ENCODE measurements at places on chromosomes 16 and 17.

- no peak for DNase-seq
These were observed 907 bp upstream of the ESRP2 start for GRCh38 chr16:68236826-68237242.

- no peak for DNase-seq
These were observed 164.5 kb downstream of the PRKCA start for GRCh38 chr17:66466840-66467367.

DNA sequence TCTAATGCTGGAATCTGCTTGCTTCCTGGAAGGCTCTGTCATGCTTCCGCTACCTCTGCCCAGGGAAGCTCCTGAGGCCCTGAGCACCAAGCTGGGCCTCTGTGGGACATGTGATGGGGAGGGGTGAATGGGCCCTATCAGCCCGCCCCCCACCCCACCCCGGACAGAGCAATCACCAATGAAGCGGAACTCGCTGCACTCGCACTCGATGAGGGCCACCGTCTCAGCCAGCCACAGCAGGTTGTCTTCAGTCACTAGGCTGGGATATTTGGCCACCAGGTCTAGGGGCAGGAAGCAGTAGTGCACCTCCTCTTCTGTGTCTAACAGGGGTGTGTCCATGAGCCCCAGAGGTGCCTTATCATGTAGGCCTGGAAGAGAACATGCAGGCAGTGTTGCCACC is 23.6 kb downstream of the KCTD19 start:
- DNase-seq, result no peak

- no peak for DNase-seq
These were observed 4.7 kb downstream of the FAM20A start for GRCh38 chr17:68596411-68596945.

- no peak for DNase-seq
These were observed 12.2 kb upstream of the PPP1R27 start for GRCh38 chr17:81846743-81847689.

DNA sequence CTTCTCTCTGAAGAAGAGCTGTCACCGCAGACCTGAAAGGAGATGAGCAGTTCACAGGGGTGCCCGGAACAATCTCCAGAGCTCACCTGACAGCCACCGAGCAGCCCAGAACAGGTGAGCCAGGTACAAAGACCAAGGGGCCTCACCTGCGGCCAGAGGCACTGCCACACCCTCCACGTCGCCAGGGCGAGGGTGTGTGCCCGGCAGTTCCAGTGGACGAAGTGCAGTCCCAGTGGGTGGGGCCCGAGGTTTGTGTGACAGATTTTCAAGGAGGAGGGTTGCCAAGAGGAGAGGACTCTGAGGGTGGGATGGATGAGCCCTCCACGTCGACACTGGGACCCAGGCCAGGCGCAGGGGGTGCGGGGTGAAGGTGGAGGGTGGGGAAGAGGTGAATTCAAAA is 61.7 kb downstream of the SMPD3 start:
- no peak for DNase-seq

- DNase-seq, result no peak
These were observed 223.2 kb upstream of the GSE1 start for GRCh38 chr16:85389679-85390470.

DNA sequence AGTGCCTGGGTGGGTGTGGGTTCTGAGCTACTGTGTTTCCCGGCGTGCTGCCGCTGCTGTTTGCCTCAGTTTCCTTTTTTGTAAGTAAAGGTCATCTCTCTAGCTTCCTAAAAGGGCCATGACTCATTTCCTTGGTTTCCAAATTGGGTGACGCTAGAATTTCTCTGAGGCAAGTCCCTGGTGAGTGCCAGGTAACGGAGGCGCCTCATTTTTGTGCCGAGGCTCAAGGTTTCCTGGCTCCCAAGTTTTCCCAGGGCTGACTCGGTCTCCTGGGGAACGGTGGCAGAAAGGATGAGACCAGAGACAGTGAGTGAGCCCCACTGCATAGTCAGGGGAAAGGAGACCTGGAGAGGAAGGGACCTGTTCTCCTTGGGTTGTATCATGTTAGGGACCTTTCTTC is 20.3 kb downstream of the MSI2 start:
- no peak for DNase-seq

DNA sequence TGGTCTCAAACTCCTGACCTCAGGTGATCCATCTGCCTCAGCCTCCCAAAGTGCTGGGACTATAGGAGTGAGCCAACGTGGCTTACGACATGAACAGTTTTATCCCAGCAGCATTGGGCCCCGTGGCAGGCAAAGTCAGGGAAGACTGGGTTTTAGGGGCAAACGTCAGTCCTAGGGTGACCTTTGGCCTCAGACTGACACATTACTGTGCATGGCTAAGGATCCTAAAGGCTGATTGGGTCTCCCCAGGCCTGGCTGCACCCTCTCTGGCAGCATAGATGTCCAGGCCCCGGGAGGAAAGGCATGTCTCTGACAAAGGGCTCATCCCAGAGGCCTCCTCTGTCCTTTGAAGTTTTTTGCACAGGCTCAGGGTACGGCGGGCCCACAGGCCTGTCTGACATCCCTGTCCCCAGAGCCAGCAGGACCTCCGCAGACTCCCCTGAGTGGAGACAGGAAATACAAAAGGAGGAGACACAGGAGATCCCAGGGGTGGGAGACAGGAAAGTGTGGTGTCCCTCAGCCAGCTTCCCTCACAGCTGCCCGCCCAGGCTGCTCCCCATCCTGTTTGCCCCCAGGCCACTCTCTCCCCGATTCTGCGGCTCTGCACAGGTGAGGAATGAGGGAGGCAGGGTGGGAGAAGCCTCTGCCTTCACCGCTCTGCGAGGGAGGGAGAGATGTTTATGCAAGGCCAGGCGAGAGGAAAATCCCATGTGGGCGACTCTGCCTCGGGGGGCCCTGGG is 54.5 kb upstream of the MTSS2 start:
- no peak for DNase-seq

GRCh38 chr16:12900156-12900555 is 1.2 kb upstream of the SHISA9 start:
- no peak for DNase-seq

DNA sequence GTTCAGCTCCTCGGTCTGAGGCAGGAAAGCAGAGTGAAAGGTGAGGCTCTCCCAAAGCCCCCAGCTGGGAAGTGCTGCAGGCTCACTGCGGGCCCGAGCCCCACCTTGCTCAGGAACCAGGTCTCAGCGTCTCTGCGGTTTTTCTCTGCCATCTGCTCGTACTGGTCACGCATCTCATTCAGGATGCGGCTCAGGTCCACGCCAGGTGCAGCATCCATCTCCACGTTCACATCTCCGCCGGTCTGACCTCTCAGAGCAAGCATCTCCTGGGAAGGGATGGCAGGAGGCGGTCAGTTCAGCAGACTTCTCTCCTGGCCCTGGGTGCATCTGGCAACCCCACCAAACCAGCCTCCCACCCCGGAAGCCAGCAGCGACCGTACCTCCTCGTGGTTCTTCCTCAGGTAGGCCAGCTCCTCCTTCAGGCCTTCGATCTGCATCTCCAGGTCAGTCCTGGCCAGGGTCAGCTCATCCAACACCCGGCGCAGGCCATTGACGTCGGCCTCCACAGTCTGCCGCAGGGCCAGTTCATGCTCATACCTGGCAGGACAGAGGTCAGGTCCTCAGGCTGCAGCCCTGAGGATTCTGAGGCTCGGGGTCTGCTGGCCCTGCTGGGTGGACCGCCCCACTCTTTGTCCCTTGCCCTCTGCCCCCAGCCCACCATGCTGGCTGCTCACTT is 1.5 kb downstream of the KRT16 start:
- DNase-seq, result no peak

DNA sequence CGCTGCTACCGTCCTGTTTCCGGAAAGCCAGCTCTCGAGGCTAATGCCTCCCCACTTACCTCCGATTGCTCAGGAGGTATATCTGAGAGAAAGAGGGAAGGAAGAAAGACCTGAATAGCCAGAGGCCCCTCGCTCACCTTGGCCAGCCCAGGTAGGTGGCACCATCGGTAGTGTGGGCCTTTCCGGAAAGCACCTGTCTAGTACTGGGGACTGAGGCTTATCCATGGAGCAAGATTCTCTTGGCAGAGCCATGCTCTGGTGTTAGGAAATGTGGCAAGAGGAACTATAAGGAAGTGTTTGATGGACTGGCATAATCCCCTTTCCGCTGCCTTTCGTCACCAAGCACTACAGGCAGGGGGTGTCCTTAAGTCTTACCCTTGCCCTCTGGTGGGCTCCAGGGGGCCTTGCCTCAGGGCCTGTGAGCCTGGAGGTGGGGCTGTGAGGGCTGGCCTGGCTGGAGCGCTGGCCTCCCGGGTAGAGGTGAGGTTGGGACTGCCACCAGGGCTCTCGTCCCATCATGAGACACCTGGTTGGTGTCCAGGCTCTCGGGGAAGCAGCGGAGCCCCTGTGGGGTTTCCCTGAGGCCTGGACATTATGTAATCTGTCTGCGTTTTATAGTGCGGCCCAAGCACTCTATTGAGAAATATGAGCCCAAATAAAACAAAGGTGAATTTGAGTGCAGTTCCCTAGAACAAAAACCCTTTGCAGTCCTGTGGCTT is 2.9 kb downstream of the CMIP start:
- no peak for DNase-seq

- DNase-seq, result no peak
These were observed 442.7 kb upstream of the CDH8 start for GRCh38 chr16:62478903-62479458.

DNA sequence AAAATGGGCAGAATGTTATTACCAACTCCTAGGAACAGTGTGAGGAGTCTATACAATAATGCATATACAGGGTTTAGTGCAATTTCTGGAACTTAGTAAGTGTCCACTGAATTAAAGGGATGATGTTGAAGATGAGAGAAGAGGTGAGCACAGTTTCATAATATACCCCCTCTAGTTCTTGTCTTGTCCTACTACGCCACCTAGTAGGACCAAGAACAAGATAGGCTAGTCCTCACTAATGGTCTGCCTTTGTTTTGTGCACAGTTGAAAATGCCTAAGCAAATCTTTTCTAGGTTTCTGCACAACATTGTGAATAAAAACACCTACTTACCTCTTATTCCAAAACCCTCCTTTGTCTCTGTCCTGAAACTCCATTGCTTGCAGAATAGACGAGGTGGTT is 670.2 kb downstream of the CDH8 start:
- no peak for DNase-seq
